ENCODE measurements at places on chromosomes 7 and 10. TPM values are rescaled to one million over a fixed set of nuclear protein-coding genes. Genes with fewer than 3 reads are reported as not detected.

GJD4 gene
- total RNA-seq, result not detected

PODXL gene
- 1.2 TPM for total RNA-seq

CDC123 gene
- total RNA-seq, result 126 TPM

FGFR2 gene
- 0.17 TPM for total RNA-seq

HABP2 gene
- total RNA-seq, result not detected

GIMAP4 gene
- total RNA-seq, result 2.0 TPM

LHFPL3 gene
- total RNA-seq, result not detected

TMEM106B gene
- 61.8 TPM for total RNA-seq

FAM24B gene
- total RNA-seq, result 4.1 TPM

MXI1 gene
- total RNA-seq, result 13.8 TPM

HOXA10 gene
- 0.15 TPM for total RNA-seq

IGFBP3 gene
- 33.7 TPM for total RNA-seq

NPFFR1 gene
- not detected for total RNA-seq

ZP3 gene
- 0.87 TPM for total RNA-seq

AEBP1 gene
- 132 TPM for total RNA-seq

CYP3A4 gene
- not detected for total RNA-seq

OR6B1 gene
- total RNA-seq, result not detected

SMO gene
- total RNA-seq, result 3.2 TPM

PNLIPRP2 gene
- not detected for total RNA-seq

TMEM168 gene
- 26.8 TPM for total RNA-seq

TFPI2 gene
- 14.5 TPM for total RNA-seq

BMPER gene
- 11.2 TPM for total RNA-seq

CYP2C9 gene
- total RNA-seq, result not detected

NHLRC2 gene
- 8.4 TPM for total RNA-seq

SYT15B gene
- not detected for total RNA-seq

NXPH1 gene
- not detected for total RNA-seq

MMP21 gene
- total RNA-seq, result not detected

CCDC146 gene
- 2.2 TPM for total RNA-seq

ZNF804B gene
- not detected for total RNA-seq

TMEM213 gene
- total RNA-seq, result not detected

STAG3 gene
- 1.6 TPM for total RNA-seq

CDH23 gene
- 0.17 TPM for total RNA-seq

GRID2IP gene
- not detected for total RNA-seq

CLEC2L gene
- total RNA-seq, result 0.17 TPM

SEC61A2 gene
- 5.0 TPM for total RNA-seq

SPDYE1 gene
- total RNA-seq, result not detected

KMT2E gene
- 75.6 TPM for total RNA-seq

MYH16 gene
- total RNA-seq, result not detected

ELN gene
- total RNA-seq, result 7.8 TPM

VPS37D gene
- 6.4 TPM for total RNA-seq

DTX2 gene
- 7.1 TPM for total RNA-seq

TBXAS1 gene
- 1.2 TPM for total RNA-seq

CPED1 gene
- 122 TPM for total RNA-seq

FAM25A gene
- total RNA-seq, result not detected

GPR146 gene
- 1.2 TPM for total RNA-seq

TEX47 gene
- not detected for total RNA-seq

CTNNA3 gene
- not detected for total RNA-seq

TBX20 gene
- not detected for total RNA-seq

WIPF3 gene
- under 0.01 TPM for total RNA-seq

GPRIN2 gene
- not detected for total RNA-seq

APBB1IP gene
- total RNA-seq, result 6.3 TPM

CALML3 gene
- not detected for total RNA-seq

AIFM2 gene
- total RNA-seq, result 9.8 TPM

TMEM229A gene
- not detected for total RNA-seq

CHRM2 gene
- total RNA-seq, result 1.7 TPM

SORCS1 gene
- total RNA-seq, result not detected

Measured in smooth muscle cell of trachea (primary cell).